HEK293T (cell line): ENCODE measurements at places on chromosomes 16 and 17.

- no peak for DNase-seq
Measured at GRCh38 chr16:54317101-54317611, 30.6 kb upstream of the IRX3 start.

GRCh38 chr17:8577868-8578267, 52.7 kb downstream of the MYH10 start:
- DNase-seq = no peak

GRCh38 chr17:60750640-60751039, 73.0 kb downstream of the BCAS3 start:
- no peak for DNase-seq

GRCh38 chr17:71458322-71458721, 662.5 kb upstream of the SOX9 start:
- no peak for DNase-seq

DNA sequence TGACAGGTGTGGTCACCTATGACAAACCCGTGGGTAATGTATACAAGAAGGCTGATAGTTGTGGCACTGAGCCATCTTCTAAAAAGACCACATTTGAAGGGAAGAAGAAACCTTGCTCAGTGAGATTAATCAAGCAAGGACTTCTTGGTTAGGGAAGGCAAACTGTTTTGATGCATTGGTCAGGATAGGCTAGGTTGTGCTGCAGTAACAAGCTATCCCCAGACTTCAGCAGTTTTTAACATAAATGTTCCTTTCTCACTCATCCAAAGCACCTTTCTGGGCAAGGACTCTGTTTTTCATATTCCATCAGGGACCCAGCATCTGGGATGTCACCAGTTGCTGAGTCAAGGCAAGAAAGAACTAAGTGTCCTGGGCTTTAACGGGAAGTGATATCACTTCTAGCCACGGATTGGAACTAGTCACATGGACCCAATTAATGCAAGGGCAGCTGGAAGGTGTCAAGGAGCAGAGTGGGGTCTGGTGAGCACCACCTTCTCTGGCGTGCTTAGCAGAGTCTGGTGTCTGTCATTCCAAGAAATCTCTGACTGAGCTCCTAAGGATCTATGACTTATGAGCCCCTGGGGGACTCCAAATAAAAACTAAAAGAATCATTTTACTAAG, 52.0 kb upstream of the CCL2 start:
- DNase-seq = no peak
